T-helper 2 cell (primary cell): ENCODE measurements at places on chromosomes 12 and 14.

GRCh38 chr12:88495031-88495430 is 85.2 kb downstream of the KITLG start:
- DNase-seq: no peak

- DNase-seq: no peak
Observed at GRCh38 chr14:61188196-61188595, 92.9 kb downstream of the TMEM30B start.

- no peak for DNase-seq
Observed at GRCh38 chr12:131853832-131854797, 25.9 kb downstream of the MMP17 start.

GRCh38 chr14:54278665-54279295 is 118.0 kb upstream of the CDKN3 start:
- no peak for DNase-seq

DNA sequence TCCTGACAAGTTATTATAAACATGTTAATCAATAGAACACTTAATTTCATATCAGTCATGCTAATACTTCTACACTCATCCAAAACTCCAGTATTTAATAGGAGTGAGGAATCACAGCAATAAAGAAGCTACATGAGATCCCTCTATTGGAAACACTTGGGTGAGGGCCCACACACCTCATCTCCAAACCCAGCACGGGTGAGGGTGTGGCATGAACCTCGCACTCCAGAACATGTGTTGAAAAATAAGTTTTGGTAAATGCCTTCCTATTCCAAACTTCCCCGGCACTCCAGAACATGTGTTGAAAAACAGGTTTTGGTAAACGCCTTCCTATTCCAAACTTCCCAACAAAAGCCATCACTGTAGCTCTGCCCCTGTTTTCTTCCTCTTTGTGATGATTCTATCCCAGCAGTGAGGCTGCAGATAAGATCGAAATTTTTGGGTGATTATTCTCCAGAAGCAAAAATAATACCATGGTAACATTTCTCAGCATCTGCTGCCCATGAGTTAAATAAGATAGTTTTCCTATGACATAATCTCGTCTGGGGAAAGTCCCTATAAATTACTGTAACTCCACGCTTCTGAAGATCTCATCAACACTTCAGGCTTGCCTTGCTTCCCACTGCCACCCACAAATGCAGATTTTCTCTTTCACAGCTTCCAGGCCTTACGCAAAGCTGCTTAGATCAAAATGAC is 24.4 kb upstream of the PTPRB start:
- DNase-seq: no peak

DNA sequence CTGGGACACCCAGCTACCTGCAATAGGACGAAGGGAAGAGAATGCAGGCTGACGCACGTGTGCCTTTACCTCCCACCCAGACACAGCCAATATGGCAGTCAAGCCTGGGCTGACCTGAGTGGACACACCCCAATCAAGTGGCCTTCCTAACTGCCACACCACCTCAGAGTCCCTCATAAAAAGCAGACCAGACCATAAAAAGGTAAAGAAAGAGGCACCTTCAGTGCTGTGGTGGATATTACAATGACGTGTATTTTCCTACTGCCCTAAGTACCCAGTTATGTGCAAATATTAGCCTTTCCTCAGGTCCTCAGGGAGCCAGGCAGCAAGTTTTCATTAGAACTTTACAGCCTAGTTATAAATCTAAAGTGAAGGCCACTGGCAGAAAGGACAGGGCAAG is 75.8 kb downstream of the KCNK10 start:
- DNase-seq: no peak

DNA sequence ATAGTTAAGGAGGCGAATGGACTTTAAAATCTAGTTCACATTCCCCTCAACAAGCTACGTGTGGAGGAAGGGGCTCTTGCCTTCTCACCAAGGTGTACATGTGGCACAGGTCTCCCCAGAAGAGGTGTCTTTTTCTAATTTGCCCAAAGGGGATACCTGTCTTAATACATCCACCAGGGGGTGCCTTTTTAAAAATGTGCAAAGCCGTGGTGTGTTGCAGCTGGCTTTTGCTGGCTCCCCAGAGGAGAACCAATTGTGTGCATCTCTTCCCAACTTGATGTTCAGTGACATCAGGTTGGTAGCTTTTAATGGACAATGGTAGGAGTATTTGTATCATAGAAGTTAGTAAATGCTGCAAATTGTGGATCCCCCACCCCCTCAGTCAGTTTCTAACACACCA is 33.8 kb downstream of the CREBL2 start:
- DNase-seq: no peak

DNA sequence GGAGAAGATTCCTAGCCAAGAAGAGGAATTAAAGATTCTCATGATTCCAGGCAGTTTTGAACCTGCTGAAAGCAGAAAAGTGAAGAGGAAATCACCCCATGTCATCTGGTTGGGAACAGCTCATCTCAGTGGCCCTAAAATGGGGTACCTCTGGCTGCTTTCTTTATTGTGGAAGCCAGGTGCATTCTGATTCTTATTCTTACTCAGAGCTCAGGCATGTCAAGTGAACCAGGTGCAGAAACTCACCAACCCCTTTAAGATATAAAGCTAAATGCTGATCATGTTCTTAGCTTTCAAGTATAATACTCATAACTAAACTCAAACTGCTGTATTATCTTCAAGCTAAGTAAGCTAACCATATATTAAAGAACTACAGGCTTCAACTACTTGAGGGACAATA is 253.9 kb upstream of the ARID2 start:
- no peak for DNase-seq

DNA sequence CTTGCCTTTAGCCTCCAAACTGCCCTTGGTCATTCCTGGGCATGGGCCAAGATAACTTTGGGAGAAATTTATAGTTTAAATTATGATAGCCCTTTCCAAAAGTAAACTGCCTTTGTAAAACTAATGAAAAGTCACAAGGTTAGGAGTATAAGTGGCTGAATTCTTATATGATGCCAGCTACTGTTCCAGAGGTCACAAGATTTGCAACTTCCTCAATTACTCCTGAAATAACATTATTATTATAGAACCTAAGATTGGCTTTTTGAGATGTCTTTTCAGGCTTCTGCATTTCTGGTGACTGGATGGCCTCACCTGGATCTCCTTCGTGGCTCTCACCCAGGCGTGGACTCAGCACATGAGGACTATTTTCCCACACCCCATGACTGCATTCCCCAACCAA is 55.0 kb downstream of the OSBPL8 start:
- DNase-seq: no peak

DNA sequence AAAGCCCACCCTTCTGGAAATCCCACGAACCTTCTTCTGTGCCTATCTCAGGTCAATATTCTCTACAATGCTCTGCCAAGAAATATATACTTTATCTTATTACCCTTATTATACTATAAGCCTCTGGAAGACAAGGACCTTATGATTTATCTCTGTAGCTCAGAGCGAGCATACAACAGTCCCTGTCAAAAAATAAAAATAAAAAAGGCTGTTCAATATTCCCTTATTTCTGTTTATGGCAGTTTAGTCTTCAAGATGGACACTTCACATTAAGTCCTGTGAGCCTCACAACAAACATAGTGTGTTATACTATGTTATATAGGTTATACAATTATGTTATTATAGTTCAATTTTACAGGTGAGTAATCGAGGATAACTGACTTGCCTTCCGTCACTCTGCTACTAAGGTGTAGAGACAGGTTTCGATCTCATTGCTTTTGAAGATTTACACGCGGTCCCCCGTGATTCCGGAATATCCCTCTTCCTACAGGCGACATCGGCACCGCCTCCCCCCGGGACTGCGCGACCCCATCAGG is 562 bp downstream of the EAPP start:
- no peak for DNase-seq

DNA sequence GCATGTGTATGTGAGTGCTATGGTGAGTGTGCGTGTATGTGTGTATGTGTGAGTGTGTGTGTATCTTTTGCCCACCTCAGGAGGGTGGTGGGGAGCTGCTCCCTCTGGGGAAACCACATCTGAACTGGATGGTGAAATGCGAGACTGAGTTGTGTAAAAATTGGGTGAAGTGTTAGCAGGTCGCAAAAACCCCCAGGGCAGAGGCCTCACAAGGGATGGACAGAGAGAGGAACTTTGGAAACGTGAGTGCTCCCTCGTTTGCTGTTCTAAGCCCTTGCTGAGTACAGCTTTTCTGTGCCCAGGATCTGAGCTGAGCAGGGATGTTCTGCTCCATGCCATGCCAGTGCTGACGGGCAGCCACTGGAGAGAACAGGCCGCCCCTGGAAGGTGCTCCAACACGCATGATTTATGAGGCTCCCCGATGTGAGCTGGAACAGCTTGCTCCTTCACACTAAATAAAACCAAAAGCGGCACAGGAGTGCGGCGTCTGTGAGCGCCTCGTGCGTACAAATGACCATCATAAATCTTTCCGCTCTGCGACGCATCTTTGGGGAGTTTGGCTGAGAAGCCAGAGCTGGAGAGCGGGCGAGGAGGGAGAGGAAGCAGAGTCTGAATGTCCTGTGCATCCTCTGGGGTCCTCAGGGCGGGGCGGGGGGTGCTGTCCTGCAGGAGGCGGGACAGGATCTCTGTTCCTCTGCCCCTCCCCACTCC is 14.1 kb upstream of the GALNT9 start:
- DNase-seq: no peak
